ENCODE measurements at places on chromosomes 4 and X. TPM values are rescaled to one million over a fixed set of nuclear protein-coding genes. Genes with fewer than 3 reads are reported as not detected.
A peak's percentile ranks its signal among the peaks of the same experiment; 100 is the strongest.

The WNK3 gene
- 10.5 TPM for total RNA-seq

The NDST4 gene
- not detected for total RNA-seq

DNA sequence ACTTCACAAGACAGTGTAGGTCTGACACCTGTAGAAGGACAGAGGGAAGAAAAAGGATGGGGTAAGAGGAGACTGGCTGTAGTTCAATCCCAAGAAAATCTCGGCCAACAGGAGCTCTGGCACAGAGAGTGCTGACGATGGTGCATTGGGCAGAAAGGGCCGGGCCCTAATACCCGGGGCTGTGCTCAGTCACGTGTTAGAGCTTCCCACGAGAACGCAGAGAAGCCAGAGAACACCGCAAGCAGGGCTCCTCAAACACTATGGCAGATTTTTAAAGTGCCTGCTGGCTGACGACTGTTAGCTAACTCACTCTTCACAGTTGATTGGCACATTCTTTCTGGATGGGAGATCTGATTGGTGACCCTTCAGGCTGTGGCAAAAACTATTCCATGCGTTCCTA is 35.5 kb downstream of the EREG start:
- no peak for DNase-seq

- DNase-seq: peak; percentile 98
Measured at GRCh38 chr4:87078987-87079486, 141.4 kb downstream of the KLHL8 start.

DNA sequence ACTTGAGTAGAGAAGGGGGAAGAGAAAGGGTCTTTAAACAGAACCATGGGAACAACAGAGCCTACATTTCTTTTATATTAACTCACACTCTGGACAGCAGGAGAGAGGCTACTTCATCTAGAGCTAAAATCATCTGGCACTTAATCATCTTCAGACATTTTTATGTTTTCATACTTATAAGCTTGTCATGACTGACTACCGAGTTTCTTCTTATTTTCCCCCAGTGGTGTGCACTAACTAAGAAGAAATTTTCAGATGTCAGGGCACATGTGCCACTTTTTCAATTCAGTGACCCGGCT is 11.8 kb upstream of the RTL5 start:
- no peak for DNase-seq

- no peak for DNase-seq
Measured at GRCh38 chrX:50161127-50161526, 39.7 kb downstream of the AKAP4 start.

DNA sequence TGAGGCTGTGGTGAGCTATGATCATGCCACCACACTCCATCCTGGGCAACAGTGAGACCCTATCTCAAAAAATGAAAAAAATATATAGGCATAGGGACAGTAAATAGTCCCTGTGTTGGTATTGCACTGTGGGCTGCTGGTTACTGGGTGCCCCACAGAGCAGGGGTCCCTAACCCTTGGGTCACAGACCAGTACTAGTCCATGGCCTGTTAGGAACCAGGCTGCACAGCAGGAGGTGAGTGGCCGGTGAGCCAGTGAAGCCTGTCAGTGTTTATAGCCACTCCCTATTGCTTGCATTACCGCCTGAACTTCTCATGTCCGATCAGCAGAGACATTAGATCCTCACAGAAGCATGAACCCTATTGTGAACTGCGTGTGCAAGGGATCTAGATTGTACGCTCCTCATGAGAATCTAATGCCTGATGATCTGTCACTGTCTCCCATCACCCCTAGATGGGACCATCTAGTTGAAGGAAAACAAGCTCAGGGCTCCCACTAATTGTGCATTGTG is 106.5 kb downstream of the TNIP2 start:
- no peak for DNase-seq

GRCh38 chrX:9376111-9376510 is 88.7 kb upstream of the TBL1X start:
- no peak for DNase-seq

DNA sequence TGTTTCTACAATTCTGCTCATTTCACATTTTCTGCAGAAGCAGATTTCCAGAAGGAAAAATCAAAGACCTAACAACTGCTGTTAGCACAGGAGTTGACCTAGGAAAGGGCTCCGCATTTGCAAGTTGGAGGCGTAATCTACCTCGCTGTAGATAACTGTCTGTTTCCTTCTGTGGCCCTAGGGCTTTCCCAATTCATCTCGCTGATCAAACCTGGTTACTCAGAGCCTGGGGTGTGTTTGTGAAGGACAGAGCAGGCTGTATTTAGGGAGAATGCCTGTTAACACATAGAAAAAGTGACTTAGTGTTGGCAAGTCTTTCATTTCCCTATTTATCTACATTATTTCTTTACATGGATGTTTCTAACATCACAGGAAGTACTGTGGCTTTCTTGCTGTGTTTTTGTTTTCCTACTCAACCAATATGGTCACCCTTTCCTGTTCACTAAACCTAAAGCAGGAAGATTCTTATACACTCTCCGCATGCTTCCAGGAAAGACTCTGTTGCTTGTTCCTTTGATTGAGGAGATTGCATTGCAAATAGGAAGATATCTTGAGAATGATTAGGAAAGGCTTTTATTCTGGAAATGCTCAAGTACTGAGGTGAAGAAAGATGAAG is 40.5 kb downstream of the AGA start:
- DNase-seq: no peak
